ENCODE measurements at places on chromosomes 7 and 10.

GRCh38 chr10:72043016-72043834, 45.1 kb downstream of the SPOCK2 start:
- DNase-seq: no peak

GRCh38 chr7:138875794-138876193, 77.8 kb upstream of the ATP6V0A4 start:
- DNase-seq: peak; percentile 36

DNA sequence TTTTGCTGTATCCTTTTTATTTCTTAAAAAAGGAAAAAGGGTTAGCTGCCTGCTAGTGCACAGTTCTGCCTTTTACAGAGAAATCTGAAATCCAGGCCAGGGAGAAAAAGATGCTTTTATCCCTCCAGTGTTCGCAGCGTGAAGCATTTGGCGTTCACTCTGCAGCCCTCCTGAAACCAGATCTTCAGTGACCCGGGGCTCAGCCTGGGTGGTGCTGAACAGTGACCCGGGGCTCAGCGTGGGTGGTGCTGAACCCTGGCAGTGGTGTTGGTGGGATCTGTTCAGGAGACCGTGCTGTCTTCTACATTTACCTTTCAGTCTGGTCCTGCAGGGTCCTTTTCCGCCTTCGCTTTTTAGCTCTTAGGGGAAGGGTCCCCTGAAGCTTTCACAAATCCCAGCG, 164.7 kb upstream of the KLF6 start:
- DNase-seq: no peak

GRCh38 chr10:124615259-124615658, 128.9 kb downstream of the FAM53B start:
- no peak for DNase-seq

- DNase-seq: no peak
These were observed 202.5 kb upstream of the SHH start for GRCh38 chr7:156014808-156015207.

GRCh38 chr7:98202367-98203195, 8.7 kb upstream of the BHLHA15 start:
- DNase-seq: peak; percentile 51

DNA sequence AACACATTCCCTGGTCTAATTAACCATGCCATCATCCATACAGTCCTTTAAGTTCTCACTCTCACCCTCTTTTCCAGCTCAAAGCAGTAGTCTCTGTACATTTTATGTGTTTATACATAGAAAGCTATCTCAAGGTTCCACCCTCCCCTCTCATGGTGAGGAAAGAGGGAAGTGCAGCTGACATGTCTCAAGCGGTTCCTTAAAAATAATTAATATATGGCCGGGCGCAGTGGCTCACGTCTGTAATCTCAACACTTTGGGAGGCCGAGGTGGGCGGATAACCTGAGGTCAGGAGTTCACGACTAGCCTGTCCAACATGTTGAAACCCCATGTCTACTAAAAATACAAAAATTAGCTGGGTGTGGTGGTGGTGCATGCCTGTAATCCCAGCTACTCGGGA, 36.7 kb downstream of the ZC3HAV1 start:
- DNase-seq: no peak

GRCh38 chr7:16915405-16915804, 33.6 kb upstream of the AGR3 start:
- DNase-seq: no peak
